GM23248 (cell line): ENCODE measurements at places on chromosomes 3 and 15.

- no peak for DNase-seq
These were observed 1.4 kb downstream of the CYFIP1 start for GRCh38 chr15:22978691-22979237.

DNA sequence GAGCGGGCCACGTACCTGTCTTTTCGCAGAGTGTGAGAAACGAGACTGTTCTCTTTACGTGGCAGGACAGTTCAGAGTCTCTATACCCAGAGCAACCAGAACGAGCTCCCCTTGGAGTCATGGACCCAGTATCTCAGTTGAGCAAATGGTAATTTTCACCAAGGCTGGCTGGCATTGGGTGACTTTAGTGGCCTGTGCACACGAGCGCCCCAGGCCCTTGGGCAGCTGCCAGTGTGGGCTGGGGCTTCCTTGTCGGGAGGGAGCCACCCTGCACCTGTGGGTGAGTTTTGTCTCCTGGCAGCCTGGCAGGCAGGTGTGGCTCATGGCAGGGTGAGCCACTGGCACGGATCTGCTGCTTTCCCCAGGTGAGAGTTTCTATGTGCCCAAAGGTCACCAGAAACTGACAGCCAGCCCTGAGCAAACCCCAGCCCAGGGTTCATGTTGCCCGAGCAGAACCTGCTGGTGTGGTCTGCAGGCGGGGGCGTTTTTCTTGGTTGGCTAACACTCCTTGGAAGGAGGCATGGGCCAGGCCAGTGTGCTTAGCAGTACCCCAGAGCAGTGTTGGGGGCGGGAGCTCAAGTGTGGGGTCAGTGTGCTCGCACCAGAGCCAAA is 135.0 kb downstream of the TJP1 start:
- DNase-seq, result no peak

DNA sequence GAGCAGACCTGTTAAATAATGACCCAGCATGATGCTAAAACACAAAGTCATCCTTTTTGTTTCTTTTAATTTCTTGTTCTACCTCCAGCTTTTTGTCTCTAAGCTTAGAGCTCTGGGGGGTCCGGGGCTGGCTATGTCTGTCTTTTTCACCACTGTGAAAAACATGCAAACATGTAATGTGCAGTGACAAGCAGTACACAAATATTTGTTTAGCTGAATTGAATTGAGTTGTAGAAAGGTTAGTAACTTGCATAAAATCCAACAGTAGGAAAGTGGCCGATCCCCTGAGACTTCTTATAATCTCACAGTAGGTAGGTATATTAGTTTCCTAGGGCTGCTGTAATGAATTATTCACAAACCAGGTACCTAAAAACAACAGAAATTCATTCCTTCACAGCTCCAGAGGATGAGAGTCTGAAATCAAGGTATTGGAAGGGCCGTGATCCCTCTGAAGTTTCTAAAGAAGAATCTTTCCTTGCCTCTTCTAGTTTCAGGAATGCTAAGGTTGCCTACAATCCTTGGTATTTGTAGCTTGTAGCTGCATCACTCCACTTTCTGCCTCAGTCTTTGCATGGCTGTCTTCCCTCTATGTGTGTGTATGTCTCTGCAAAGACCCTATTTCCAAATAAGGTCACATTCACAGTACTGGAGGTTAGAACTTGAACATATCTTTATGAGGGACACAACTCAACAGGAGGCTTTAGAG is 32.7 kb downstream of the ARL14 start:
- no peak for DNase-seq

GRCh38 chr3:127015282-127016042 is 32.5 kb downstream of the PLXNA1 start:
- no peak for DNase-seq

DNA sequence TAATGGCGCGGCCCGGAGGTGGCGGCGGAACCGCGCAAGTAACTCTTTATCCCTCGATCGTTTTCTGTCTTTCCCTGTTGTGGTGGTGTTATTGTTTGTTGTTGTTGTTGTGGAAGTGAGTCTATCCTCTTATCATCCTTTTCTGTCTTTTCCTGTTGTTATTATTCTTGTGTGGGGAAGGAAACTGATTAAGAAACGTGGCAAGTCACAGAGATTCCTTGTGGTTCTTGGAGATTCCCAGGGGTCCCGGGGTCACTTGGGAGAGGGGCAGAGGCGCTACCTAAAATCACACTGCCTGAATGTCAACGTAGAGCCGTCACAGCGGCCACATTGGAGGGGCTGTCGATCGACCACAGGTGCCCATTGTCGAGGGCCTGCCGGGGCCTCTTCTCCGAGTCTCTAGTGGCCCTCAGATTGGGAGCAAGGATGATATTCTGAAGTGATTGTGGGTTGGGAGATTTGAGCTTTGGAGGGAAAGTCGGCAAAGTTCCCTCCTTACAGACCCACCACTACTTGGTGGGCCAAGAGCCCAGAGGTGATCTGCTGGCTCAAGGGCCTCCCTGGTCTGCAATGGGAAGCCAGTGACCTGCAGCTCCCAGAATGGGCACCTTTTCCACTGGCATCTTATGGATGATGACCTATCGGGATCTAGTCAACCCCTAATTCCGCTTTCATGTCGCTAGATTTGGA is 790 bp downstream of the PARP14 start:
- peak; percentile 12 for DNase-seq

DNA sequence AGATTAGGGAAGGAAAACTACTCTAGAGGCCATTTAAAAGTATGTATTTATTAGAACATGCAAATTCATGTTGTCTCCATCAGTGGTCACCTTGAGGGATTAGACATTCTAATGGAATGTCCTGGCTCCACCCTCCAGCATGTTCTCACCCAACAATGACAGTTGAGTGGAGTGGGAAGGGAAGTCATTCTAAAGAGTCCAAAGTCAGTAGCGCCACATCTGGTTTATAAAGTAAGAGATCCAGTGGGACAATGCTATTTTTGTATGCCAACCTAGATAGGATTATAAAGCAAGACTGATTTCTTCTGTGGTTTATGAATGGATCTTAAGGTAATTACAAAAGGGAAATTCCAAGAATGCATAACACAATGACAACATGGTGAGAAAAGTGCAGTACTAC is 33.3 kb downstream of the SLC24A1 start:
- peak; percentile 53 for DNase-seq

- DNase-seq, result peak; percentile 99
These were observed at the start of gene MANF for GRCh38 chr3:51384726-51385473. Gene MANF, plus strand, starts transcription at chr3:51385291. Its CDS starts 52 bp downstream, at chr3:51385343.

- DNase-seq, result no peak
These were observed 47.9 kb downstream of the SEMA3G start for GRCh38 chr3:52396907-52397591.

- peak; percentile 48 for DNase-seq
These were observed 108.6 kb downstream of the TMEM266 start for GRCh38 chr15:76168237-76168984.

- peak; percentile 97 for DNase-seq
These were observed 211.1 kb upstream of the GADL1 start for GRCh38 chr3:31105438-31106077.

DNA sequence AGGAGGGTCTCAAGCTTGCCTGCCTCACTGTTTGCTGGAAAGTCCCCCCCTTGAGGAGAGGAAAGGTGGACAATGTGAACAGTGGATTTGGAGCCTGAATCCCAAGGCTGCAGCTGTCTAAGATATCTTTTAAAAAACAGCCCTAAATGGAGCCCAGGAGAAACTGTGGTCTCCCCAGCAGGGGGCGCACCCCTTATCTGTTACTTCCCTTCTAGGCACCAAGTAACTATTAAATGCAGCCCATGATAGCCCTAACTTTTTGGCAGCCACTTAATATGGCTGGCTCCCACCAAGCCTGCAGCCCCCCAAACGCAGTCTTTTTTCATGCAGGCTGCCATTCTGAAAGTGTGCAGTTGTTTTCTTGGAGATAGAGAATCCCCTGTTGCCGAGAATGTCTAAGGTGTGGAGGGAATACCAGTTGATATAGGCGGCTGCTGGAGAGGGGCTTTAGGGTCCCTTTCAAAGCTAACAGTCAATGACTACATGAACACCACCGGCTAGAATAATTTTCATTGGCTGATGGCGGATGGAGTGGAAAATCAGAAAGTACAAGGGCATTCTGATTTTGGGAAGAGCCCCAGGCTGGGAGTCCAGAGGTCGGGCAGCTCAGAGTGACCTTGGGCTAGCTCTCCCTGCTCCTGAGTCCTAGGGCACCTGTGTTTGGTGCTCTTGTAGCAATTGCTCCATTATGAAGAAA is 1.3 kb downstream of the RHCG start:
- DNase-seq, result peak; percentile 33

DNA sequence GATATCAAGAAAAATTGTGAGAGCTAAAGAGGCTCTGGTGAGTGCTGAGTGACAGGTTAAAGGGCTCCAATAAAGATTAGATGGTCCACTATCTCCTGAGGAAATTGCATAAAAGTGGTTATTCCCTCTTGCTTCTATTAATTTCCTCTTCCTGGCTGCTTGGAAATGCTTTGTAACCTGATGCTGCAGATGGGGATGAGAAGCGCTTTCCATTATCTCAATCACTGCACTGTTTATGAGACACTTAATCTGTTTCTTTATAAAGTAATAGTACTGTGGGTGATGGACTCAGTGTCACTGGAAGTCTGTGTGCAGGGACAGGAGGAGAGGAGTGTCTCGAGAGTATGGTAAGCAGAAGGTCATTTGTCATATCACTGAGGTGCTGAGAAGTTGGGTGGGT is 305.3 kb downstream of the EPHB1 start:
- no peak for DNase-seq

DNA sequence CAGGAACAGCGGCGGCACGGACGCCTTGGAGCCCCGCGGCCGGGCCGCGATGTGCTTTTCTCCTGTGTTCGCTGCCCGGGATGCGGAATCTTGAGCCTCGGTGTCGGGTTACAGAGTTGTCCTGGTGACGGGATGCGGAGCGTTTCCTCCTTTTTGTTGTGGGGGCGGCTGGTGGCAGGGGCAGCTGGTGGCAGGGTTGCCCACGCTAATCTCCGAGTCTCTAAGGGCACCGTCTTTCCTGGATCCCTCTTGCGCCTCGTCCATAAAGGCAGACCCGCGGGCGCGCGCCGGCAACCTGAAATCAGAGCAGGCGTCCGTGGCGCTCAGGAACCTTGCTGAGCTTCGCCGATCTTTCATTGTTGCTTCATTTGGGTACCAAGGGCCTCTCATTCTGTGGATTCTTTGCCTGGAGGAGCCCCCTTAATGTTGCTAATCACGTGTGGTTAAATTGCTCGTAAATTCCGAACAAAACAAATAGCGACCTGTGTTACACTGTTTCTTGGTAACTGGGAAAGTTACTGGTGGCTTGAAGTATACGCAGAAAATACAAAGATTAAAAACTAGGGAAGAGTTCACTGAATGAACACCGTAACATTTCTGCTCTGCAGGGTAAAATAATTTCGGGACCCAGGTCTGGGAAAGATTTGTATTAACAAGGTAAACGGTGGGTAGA is 844 bp upstream of the PFN2 start:
- peak; percentile 86 for DNase-seq

DNA sequence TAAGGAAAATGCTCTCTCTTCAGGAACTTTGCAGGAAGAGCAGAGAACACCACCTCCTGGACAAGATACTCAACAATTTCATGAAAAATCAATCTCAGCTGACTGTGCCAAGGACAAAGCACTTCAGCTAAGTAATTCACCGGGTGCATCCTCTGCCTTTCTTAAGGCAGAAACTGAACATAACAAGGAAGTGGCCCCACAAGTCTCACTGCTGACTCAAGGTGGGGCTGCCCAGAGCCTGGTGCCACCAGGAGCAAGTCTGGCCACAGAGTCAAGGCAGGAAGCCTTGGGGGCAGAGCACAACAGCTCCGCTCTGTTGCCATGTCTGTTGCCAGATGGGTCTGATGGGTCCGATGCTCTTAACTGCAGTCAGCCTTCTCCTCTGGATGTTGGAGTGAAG is 200.5 kb downstream of the AKAP13 start:
- DNase-seq, result peak; percentile 24

- DNase-seq, result no peak
These were observed 179.4 kb downstream of the RPLP1 start for GRCh38 chr15:69631978-69632377.

DNA sequence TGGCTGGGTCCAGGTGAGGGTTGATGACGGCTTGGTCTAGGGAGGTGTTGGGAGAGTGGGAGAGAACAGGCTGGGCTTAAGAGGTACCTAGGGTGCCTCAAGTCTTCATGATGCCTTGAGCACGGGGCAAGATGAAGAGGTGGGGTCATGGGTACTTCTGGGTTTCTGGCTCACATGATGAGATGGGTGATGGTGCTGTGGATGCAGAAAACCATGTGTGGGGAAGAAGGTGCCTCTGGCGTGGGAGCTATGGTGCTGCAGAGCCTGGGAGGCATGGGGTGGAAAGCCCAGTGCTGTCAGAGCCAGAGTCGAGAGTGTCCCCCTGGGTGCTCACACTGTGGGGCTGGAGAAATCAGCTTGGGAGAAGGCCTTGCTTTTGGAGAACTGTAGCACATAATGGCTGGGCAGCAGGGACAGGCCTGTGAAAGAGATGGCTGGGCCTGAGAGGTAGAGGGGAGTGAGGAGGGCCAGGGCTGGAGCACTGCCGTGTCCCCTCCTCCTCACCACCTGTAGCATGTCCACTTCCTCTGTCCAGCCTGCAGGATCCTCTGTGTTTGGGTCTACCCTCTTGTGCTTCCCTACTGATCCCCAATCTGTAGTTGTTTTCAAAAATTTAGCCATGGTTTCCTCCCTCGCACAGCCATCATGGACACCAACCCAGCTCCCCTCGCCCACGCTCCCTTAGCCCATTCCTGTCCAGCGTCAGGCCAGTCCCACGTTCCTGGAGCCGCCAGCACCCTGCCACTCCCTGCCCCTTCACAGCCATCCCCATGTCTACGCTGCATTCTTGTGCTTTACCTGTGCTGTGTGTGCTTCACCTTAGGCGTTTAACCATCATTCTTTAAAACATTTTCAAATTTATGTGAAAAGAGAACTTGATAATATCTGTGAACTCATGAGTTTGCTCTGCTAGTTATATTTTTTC is 132.0 kb downstream of the EEFSEC start:
- no peak for DNase-seq

GRCh38 chr3:61591300-61591699 is 29.9 kb downstream of the PTPRG start:
- no peak for DNase-seq

DNA sequence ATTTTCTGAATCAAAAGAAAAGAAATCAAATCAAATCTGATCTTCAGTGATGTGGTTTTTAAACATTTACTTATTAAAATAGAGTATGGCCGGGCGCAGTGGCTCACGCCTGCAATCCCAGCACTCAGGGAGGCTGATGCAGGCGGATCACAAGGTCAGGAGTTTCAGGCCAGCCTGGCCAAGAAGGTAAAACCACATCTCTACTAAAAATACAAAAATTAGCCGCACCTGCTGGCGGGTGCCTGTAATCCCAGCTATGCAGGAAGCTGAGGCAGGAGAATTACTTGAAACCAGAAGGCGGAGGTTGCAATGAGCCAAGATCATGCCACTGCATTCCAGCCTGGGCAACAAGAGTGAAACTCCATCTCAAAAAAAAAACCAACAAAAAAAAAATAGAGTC is 169.1 kb downstream of the ULK4 start:
- DNase-seq, result no peak

GRCh38 chr3:6097556-6097955 is 763.4 kb upstream of the GRM7 start:
- DNase-seq, result no peak

DNA sequence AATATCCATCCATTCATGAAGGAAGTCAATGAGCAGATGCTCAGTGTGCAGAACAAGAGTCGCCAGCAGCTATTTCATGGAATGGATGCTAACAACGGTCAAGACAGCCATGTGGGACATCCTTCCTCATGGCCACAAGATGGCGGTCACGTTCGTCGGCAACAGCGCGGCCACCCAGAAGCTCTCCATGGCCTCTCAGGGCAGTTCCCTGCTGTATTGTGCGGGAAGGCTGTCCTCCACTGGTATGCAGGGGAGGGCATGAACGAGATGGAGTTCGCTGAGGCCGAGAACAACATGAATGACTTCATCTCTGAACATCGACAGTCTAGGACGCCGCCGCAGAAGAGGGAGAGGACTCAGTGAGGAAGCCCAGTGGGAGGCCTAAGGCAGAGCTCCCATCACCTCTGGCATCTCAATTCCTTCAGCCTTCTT is 208.3 kb downstream of the TJP1 start:
- DNase-seq, result peak; percentile 56
